ENCODE measurements at places on chromosomes 2 and 18.

DNA sequence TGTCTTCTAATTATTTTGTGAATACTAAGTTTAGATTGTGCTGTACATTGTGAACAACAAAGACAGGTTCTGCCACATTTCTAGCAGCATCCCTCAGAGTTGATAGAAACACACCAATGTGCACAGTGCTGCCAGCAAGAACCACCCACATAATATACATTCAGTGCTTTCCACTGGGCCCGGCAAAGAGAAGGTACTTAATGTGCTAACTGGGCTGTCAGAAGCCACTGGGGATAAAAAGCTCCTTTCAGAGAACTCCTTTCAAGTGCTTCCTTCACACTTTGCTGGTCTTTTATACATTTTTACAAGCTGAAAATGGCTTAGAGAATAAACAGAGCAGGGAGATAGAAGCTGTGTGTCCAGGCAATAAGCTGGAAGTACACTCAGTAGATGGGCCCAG, 58.0 kb upstream of the CAPN13 start:
- no peak for DNase-seq

DNA sequence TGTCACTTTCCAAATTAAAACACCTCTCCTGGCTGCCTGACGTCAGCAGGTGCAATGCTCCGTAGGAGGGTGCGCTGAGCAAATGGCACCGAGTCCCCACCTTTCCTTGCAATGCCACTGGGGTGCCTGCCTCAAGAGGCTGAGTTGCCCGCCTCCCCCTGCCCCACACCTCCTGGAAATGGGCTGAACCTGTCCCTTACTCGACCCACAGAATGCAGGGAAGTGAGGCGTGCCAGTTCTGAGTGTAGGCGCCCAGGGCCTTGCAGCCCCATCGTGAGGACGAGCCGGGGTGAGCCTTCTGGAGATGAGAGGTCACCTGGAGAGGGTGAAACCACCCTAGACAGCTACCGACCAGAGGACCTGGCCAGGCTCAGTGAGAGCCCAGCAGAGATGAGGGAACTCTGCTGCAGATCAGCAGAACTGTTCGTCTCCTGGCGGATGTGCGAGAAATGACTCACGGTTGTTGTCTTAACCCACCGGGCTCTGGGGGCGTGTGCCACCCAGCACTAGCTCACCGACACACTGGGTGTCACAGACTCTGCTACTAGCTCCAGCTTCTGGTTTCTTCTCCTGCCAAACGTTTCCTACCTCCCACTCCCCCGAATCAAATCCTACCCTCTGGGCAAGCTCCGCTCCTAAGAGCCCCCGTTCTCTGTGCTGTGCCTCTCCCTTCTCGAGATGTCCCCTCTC, 168.7 kb upstream of the HDAC4 start:
- DNase-seq = peak; percentile 27

GRCh38 chr2:19496646-19497045, 138.2 kb upstream of the OSR1 start:
- DNase-seq = peak; percentile 13

- DNase-seq = no peak
Observed at GRCh38 chr2:42826231-42826630, 33.8 kb upstream of the HAAO start.

- DNase-seq = no peak
Observed at GRCh38 chr2:16169381-16169960, 229.1 kb downstream of the MYCN start.

DNA sequence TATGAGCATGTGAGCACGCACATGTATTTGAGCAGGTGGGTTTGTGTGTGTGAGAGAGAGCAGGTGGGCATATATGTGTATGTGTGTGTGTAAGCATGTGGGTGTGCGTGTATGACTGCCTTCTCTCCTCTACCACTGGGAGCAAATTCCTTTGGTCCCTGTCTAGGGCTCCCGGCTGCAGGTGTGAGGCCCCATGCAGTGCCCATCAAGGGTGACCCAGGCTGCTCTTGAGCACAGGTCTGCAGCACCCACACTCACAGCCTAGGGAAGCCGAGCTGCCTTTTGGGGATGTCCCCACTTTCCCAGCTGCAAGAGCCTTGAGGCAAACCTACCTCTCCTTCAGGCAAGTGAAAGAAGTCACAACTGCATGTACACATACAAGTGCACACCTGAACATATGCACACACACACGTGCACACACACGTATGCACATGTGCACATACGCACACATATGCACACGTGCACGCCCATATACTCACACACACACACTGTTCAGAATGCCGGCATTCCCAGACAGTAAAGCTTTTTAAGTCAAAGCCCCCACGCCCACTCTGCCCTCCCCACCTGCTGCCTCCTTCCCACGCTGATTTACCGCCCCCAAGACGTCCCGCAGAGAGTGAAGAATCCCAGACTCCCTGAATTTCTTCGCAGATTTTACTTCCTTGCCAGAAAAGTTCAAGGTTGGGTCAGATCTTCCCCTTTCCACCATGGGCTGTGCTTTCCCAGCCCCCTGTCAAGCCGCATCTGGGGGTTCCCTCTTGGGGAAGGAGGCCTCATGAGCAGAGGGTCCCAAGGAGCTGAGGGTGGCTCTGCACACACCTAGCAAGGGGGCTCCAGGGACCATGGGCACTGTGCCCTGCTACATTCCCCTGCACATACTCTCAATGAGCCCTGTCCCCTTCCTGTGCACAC, 170.6 kb downstream of the TWIST2 start:
- DNase-seq = no peak

All from MCF 10A (cell line).